ENCODE measurements at places on chromosomes 4 and X.

GRCh38 chr4:141132072-141132708 lies 1.1 kb downstream of the RNF150 start:
- DNase-seq = no peak

DNA sequence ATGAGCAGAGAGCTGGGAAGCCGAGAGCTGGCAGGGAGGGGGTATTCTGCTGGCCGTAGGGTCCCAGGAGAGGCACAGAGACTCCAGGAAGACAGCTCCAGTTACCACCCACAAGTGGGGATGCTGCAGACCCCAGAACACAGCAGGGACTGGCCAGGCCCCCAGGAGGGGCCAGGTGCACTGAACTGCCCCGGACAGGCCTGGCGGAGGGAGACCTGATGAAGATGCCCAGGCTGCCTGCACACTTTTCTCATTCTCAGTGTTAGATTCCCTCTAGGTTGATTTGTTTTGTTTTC lies 110.8 kb downstream of the CPZ start:
- no peak for DNase-seq

DNA sequence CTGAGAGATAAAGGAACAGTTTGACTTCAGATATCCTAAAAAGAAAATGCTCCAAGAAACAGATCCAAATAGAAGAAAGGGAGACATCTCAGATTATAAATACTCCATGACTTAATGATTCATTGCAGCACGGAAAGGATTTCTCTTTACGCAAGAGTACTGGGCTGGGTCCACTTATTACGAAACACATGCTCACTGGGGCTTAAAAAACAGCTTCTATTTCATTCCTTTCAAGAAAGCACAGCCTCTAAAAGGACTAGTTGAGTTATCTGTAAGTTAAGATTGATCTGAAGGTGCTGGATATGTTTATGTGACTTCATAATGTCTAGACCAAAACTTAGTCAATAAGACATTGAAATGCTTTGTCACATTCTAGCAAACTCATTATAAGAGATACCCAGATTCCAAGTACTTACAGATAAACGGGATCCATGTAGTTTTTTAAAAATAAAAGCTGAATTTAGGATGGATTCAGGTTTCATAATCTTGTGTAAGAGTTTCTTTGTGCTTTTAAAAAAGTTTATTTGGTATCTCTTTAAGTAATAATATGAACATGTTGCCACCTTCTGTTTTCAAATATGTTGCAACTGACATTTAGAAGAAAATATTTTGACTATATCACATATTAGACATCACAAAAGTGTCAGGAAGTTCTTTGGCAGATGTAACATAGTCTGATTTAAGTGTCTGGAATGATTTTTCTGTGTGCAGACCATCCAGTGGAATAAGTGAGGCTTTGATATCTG lies 109.5 kb upstream of the MYOZ2 start:
- DNase-seq = no peak

GRCh38 chr4:144115519-144115918 lies 25.0 kb downstream of the GYPA start:
- no peak for DNase-seq

DNA sequence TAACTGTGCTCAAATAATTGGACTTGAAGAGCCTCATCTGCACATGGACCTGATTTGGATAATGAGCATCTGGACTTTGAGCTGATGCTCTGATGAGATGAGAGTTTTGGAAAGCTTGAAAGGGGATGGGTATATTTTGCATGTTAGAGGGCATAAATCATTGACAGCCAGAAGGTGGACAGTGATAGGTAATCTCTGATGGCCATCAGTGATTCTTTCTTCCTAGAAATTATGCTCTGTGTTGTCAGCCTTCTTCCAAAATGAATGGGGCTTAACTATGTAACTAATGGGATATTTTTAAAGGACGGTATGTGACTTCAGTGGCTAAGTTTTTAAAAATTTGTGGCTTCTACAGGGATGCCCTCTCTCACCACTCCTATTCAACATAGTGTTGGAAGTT lies 334.0 kb downstream of the PTTG2 start:
- no peak for DNase-seq

DNA sequence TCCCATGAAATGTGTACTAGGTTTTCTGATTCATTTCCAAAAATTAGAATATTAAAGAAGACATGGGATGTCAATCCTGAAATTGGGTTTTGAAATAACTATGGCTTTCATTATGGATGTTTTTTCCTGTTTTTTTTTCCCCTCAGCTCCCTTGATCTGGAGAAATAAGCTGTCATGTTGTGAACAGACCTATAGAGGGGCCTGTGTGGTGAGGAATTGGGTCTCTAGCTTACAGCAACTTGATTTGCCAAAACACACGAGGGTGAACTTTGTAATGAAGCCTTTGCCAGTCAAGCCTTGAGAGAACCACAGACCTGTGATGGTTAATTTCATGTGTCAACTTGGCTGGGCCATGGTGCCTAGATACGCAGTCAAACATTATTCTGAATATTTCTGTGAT lies 2413.6 kb downstream of the PCDH7 start:
- no peak for DNase-seq

- no peak for DNase-seq
These were observed 51.1 kb downstream of the UGT2B7 start for GRCh38 chr4:69147334-69147733.

DNA sequence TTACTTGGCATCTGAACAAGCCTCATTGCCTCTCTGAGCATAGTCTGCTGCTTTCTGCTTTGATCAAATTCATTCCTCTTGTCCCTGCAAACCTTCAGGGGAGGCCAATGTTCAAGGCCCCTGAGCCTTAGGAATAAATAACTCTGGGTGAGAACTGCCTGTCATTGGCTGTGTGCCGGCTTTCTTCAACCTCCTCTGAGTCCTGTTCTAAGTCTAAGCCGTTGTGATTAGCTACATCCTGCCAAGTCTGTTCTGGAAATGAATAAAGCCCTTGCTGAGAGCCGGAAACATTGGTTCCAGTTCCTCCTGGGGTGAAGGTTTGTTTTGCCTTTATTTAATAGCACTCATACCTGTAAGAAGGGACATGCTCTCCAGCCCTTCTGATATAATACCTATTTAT lies 13.8 kb downstream of the RNF4 start:
- no peak for DNase-seq

GRCh38 chrX:45208121-45208856 lies 7.6 kb upstream of the DIPK2B start:
- no peak for DNase-seq

- no peak for DNase-seq
These were observed 1301.8 kb upstream of the DIAPH2 start for GRCh38 chrX:95382799-95383198.

DNA sequence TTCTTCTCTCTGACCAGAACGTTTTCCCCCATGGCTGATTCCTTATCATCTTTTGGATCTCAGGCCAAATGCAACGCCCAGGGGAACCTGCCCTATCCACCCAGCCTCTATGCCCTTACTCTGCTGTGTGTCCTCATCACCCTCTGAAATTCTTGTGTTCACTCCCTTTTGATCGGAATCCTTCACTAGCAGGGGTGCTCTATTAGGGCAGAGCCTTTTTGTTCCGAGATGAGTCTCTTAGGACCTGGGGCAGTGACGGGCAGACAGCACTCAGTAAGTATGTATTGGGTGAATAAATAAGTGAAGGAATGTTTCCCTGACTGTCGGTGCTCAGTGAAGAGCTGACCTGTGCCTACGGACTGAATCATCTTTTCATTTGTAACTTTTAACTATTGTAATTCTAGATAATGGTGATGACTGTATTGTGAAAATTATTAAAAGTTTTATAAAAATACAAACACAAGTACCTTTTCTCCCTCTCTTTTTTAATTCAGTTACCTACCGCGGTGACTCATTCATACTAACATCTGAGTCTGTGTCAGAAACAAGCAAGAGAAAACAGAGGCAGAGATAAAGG lies 4.8 kb upstream of the TENM3 start:
- DNase-seq = no peak
